ENCODE measurements at places on chromosomes 1 and 21.

GRCh38 chr1:163346326-163346870 is 24.6 kb downstream of the NUF2 start:
- DNase-seq: no peak

DNA sequence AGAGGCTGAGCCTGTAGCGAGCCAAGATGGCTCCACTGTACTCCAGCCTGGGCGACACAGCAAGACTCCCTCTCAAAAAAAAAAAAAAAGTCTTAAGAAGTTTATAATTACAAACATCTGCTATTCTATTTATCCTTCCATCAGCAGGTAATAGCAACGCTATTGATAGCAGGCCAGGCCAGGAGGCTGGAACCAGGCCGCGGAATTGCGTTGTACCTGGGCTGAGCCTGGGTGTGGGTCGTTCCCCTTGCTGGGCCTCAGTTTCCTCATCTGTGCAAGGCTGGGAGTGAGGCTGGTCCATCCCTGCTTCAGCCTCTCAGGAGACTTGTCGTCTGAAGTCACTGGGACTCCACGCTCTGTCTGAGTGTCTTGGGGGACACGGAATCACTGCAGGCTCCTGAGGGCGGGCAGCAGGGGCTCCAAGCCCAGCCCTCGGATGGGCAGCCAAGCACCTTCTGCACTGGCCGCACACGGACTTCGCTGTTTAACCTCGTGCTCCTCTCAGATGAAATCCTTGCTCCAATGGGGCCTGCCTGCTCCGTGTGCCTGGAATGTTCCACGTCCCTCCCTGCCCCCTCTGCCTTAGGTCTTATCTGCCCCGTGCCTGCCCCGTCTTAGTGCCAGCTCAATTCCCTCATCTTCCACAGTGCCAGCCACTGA is 103.9 kb upstream of the C1orf174 start:
- DNase-seq: no peak

DNA sequence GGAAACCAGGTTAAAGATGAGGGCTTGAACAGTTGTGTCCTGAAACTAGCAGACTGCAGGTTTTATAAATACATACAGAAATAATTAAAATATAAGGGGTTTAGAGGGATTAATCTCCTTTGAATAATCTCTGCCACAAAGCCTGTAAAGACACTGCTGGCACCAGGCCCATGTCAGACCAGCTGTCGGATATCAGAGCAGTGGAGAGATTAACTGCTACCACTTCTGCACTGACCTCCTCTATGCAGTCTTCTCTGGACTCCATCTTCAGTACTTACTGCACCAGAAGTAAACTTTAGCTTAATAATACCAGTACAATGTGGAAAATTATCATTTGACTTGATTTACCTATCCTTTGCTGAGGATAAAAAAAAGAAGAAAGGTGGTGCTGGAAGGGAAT is 128.6 kb downstream of the LHX4 start:
- DNase-seq: peak; percentile 36

DNA sequence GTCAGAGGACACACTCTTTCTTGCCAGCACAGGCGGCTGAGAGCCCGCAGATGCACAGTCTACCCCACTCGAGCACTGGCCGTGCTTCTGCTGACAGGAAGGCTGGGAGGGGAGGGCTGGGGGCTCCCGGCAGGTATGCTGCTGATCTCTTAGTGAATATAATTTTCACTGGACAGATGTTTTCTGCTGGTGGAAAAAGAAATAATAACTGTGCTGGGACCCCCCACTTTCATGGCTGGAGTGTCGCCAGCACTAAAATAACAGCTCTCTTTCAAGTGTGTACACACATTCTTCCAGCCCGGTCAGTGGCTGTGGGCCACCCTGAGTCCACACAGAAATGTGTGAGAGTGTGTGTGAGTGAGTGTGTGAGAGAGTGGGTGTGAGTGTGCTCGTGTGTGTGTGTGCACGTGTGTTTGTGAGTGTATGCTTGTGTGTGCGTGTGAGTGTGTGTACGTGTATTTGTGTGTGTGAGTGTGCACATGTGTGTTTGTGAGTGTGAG is 167.7 kb upstream of the USP24 start:
- DNase-seq: no peak

- DNase-seq: peak; percentile 37
Measured at GRCh38 chr1:183871142-183871541, 66.2 kb downstream of the RGL1 start.

All from SHP77 (cell line).